ENCODE measurements at places on chromosomes 4 and X. TPM values are rescaled to one million over a fixed set of nuclear protein-coding genes. Genes with fewer than 3 reads are reported as not detected.

Gene EREG
- not detected for total RNA-seq

Gene ABCG2
- 40.2 TPM for total RNA-seq

Gene SLITRK2
- not detected for total RNA-seq

Gene DAPP1
- not detected for total RNA-seq

Gene ATP8A1
- 15.0 TPM for total RNA-seq
